CD4-positive, CD25-positive, alpha-beta regulatory T cell (primary cell): ENCODE measurements at places on chromosomes 5 and 9. TPM values are rescaled to one million over a fixed set of nuclear protein-coding genes. Genes with fewer than 3 reads are reported as not detected.

The SPINK1 gene
- not detected for total RNA-seq

The TLX3 gene
- total RNA-seq: not detected

The EIF4E1B gene
- not detected for total RNA-seq

DNA sequence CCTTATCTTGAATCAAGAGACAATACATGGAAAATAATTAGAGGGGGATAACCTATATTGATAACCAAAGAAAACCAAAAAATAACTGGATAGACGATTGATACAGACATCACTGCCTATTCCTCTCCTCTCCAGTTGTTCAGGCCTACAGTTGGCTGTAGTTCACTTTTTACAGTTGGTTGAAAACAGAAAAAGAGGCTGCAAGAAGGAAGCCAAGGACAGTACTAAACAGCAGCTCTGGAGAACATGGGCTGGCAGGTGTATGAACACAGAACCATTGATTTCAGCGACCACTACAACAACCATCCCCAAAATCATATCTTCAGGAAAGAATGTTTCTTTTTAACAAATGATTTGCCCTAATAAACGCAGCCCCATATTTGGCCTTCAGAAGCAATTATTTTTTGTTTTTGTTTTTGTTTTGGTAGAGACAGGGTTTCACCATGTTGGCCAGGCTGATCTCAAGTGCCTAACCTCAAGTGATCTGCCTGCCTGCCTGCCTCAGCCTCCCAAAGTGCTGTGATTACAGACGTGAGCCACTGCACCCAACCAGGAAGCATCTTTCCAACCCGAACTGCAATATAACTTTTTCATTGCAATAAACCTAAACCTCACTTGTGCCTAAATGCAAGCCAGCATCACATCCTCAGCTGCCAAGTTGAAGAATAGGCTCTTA, 64.3 kb downstream of the MLLT3 start:
- peak overlapping the region; percentile 5 for H3K4me3 ChIP-seq
- DNase-seq: no peak
- no peak overlapping the region for H3K27ac ChIP-seq
- H3K36me3 ChIP-seq: no peaks in the 10 kb centered on the region

DNA sequence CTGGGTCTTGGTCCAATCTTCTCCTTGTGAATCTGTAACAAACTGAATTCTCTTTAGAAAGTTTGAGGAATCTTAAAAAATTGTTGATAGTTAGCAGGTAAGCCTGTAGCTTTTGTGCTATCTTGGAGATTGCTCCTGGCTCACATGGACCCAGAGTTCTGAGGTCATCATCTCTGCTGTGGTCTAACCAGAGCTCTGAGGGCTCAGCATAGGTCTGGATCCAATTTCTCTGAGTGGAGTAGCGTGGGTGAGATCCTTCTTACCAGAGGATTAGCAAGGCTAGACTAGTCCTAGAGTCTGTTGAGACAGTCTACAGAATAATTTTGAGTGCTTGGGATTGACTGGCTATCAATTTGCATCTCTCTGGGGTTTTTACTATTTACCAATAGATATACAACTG, 60.5 kb upstream of the IL6ST start:
- H3K4me3 ChIP-seq: peak overlapping the region; percentile 58
- peak overlapping the region; percentile 56 for H3K27ac ChIP-seq
- no peaks in the 10 kb centered on the region for H3K36me3 ChIP-seq
- no peak for DNase-seq
- H3K27me3 ChIP-seq: no peaks in the 10 kb centered on the region

DNA sequence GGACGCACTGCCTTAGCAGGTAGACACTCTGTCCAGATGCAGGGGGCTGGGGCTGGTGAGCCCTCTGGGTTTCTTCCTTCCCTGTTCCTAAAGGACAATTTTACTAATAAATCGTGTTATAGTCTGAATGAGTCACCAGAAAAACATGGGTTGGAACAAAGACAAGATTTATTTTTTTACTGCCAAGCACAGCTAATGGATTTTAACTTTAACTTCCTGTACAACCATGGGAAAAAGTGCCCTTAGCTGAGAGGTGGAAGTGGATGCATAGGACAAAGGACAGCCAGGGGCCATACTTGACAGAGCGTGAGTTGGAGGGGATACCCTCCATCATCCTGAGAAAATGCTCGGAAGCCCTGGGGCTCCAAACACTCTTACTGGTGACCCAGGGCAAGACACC, 300.7 kb downstream of the MSX2 start:
- H3K27ac ChIP-seq: no peak overlapping the region
- no peaks in the 10 kb centered on the region for H3K36me3 ChIP-seq
- H3K4me3 ChIP-seq: no peak overlapping the region
- no peaks in the 10 kb centered on the region for H3K27me3 ChIP-seq
- no peak for DNase-seq

- no peaks in the 10 kb centered on the region for H3K27me3 ChIP-seq
- no peak for DNase-seq
- H3K4me3 ChIP-seq: no peak overlapping the region
- no peaks in the 10 kb centered on the region for H3K36me3 ChIP-seq
- H3K4me1 ChIP-seq: no peaks in the 10 kb centered on the region
Measured at GRCh38 chr9:88809355-88810161, 181.7 kb upstream of the S1PR3 start.

DNA sequence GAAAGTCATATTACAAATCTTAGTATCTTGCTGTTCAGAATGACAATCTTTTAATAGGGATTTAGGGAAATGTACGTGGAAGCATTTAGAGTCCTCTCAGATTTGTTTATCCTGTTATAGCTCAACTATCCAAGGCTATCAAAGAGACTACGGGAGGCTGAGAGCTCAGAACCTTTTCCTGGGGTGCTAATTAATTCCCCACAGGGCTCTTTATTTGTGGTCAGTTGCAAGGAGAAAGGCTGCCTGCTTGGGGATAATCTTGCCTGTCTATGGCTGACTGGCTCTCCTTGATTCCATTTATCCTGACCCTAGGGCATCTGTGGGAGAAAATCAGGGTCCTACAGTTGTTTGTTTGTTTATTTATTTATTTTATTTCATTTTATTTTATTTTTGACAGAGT, 28.0 kb upstream of the RPS23 start:
- H3K27ac ChIP-seq: no peak overlapping the region
- no peaks in the 10 kb centered on the region for H3K36me3 ChIP-seq
- H3K4me1 ChIP-seq: no peaks in the 10 kb centered on the region
- no peak for DNase-seq

DNA sequence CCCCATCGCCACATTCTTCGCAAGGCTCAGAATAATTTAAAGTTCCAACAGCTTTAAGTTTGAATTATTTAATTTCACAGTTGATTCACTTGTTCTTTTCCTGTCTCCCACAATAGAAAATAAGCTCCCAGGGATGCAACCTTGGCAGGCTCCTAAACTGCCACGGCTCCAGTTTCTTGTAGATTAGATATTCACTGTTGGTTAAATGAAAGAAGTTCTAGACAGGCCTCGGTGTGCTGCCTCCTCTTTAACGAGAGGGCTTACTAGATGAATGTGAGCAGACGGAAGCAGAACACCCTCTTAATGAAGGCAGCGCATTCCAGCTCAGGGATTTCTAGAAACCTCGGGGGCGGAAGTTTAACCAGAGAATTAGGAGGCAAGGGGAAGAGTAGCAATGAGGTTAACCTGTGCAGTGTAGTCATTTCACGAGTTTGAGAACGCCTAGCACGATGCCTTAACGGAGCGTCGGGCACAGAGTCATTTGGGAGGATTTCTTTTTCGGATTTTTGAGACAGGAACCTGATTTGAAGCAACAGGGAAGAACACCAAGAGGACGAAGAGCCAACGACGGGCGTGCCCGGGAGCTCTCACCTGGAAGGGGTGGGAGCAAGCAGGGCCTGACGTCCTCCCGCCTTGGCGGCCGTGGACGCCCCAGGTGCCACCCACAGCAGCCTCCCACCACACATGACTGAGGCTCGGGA, 637 bp upstream of the SMC5 start:
- H3K4me1 ChIP-seq: peaks cover 49% of the 10 kb centered on the region
- H3K27me3 ChIP-seq: no peaks in the 10 kb centered on the region
- peak overlapping the region; percentile 78 for H3K4me3 ChIP-seq

DNA sequence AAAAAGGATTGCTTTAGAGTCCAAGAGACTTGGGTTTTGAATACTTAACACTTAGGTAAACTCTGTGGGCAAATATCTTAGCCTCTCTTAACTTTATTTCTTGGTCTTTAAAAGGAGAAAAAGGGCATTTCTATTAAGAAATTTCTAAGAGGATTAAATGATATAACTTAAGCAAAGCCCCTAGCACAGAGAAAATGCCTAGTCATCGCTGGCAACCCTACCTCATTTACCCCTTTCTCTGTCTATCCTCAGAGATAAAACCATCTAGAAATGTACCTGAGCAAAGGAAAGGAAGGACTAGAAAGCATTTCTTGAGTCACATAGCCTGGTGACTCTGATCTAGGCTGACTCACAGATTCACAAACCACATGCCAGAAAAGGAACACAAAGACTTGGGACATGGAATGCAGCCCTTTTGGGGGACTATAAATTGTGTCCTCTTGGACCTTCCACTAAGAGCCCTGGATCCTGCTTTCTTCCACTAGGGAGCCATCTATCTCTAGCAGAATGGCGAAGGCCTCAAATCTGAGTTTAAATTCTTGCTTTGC, 120.6 kb downstream of the FOXD1 start:
- H3K27ac ChIP-seq: no peak overlapping the region
- no peaks in the 10 kb centered on the region for H3K36me3 ChIP-seq
- DNase-seq: no peak
- no peaks in the 10 kb centered on the region for H3K4me1 ChIP-seq
- H3K4me3 ChIP-seq: no peak overlapping the region
